ENCODE measurements at places on chromosomes 2 and 18. TPM values are rescaled to one million over a fixed set of nuclear protein-coding genes. Genes with fewer than 3 reads are reported as not detected.

TUBA3E gene
- 3.6 TPM for total RNA-seq

VIT gene
- not detected for total RNA-seq

EPB41L3 gene
- 0.41 TPM for total RNA-seq

IL36RN gene
- total RNA-seq, result 0.21 TPM

CDH20 gene
- total RNA-seq, result not detected

AQP12B gene
- total RNA-seq, result not detected

DES gene
- total RNA-seq, result 0.39 TPM

RGPD4 gene
- total RNA-seq, result not detected

LRATD1 gene
- not detected for total RNA-seq

Data from A549 treated with Mapracorat at 1 μM for 4 hours (cell line).